ENCODE measurements at places on chromosomes 6 and 20.

- DNase-seq = no peak
Measured at GRCh38 chr6:113428702-113429101, 428.4 kb upstream of the MARCKS start.

- DNase-seq = peak; percentile 12
Measured at GRCh38 chr6:122839472-122839871, 50.4 kb downstream of the SMPDL3A start.

- DNase-seq = no peak
Measured at GRCh38 chr6:162178266-162178665, 549.3 kb downstream of the PRKN start.

- DNase-seq = no peak
Measured at GRCh38 chr6:155646443-155646842, 190.8 kb upstream of the NOX3 start.

GRCh38 chr6:71138376-71138775 is 150.2 kb upstream of the OGFRL1 start:
- no peak for DNase-seq

GRCh38 chr20:63743210-63743970 is 3.8 kb downstream of the SLC2A4RG start:
- DNase-seq = no peak

DNA sequence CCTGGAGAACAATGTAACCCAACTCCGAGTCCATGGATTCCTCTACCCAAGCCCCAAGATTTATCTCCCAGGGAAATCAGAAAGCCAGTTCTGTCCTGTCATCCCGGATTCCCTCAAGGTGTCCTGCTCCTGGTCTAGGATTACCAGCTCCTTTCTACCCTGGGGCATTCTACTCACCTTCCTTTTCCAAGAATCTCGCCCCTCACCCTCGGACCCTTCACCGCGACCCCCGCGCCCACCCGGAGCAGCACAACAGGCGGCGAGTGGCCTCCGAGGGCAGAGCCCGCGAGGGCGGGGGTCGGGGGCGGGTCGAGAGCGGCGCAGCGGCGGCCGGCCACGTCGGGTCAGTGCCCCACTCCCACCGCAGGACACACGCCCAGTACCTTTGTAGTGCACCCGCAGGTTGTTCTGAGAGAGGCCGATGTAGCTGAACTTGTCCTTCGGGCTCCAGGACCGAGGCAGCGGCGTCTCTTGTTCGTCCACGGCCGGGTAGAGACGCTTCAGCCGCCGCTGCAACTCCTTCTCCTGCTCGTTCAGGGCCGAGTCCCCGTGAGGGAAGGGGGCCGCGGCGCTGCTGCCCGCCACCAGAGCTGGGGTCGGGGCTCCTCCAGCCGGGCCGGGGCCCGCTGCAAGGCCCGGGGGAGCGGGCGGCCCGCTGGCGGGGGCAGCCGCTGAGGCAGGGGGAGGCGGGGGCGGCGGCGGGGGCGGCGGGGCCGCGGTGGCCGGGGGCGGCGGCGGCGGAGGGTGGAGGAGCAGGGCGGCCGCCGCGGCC is 897 bp downstream of the RANBP9 start:
- no peak for DNase-seq

DNA sequence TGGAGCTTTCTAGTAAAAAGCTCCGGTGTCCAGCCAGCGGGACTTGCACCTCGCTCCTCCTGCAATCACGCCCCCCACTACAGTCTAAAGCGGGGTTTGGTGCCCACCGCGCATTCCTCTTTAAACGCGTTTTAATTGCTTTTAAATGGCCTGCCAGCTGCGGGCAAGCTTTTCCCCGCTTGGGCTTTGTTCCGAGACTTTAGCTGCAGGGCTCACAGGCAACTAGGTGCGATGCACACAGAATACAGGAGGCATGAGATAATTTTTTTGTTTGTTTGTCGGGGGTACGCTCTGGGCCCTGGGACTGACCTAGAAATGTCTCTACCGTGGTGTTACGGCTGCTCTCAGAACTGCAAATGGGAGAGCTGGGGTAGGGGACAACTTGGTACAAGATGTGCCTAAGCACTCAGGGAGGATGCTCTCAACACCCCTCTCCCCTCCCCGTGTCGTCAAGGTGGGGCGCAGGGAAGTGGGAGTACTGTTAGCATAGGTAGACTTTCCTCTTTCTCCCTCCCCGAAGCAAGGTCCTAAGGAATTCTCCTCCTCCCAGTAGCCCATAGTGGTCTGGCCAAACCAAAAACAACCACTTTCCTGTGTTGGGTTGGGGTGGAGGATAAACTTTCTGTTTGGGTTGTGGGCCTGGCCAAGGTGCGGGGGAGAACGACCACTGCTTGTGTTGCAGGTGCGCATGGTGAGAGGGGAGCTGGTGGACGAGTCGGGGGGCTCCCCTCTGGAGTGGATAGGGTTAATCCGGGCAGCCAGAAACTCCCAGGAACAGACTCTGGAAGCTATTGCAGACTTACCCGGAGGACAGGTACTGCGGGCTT is 1.6 kb downstream of the PRDM13 start:
- no peak for DNase-seq

DNA sequence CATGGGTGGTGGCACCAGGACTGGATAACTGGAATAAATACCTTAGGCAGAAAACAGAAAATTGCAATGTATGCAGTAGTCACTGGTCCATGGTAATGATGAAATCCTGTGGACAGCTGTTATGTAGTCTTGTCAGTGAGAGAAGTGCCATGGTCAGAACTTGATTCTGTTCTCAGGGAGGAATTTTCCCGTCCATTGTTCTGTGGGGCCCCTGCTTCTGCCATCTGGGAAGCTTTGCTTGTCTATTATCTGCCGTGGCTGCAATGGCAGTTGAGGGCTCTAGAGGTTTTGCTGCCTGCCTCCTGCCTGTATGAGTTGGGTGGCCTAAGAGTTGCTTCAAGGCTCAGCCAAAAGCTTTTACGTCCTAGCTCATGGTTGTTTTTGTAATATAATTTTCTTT is 126.8 kb upstream of the SLC35B3 start:
- no peak for DNase-seq

All from stimulated activated CD8-positive, alpha-beta memory T cell treated with anti-CD3 and anti-CD28 coated beads, Interleukin-2, amount 100 ng/mL, for 48 hours (primary cell).